Amniotic stem cell (primary cell): ENCODE measurements at places on chromosomes 12 and 14.

- no peak for DNase-seq
These were observed 595.5 kb downstream of the GALC start for GRCh38 chr14:87397499-87397898.

GRCh38 chr14:75252254-75252837 is 26.3 kb upstream of the FOS start:
- no peak for DNase-seq

GRCh38 chr14:68781161-68782021 is 11.5 kb downstream of the ZFP36L1 start:
- DNase-seq, result no peak

DNA sequence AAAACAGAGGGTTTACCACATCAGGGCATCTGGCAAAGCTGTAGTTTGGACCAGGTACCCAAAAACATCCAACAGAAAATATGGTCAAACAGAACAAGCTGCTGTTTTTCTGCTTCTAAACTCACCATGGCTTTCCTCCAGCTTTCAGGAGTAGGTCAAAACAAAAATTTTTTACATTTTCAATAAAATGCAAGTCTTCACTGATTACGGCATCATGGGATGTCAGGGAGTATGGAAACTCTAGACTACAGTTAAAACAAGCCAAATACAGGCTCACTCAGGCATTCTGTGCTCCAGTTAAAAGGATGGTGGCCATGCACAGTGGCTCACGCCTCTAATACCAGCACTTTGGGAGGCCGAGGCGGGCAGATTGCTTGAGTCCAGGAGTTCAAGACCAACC is 47.1 kb upstream of the PSMA6 start:
- no peak for DNase-seq

GRCh38 chr12:121610239-121611149 is 15.8 kb upstream of the ORAI1 start:
- no peak for DNase-seq
